Neural progenitor cell (in vitro differentiated cells): ENCODE measurements at places on chromosomes 5 and 9. TPM values are rescaled to one million over a fixed set of nuclear protein-coding genes. Genes with fewer than 3 reads are reported as not detected.
A peak's percentile ranks its signal among the peaks of the same experiment; 100 is the strongest.

The ZNF366 gene
- not detected in 2 replicates for total RNA-seq

The PCDHGA8 gene
- 2.3 and 3.3 TPM in 2 replicates for total RNA-seq

DNA sequence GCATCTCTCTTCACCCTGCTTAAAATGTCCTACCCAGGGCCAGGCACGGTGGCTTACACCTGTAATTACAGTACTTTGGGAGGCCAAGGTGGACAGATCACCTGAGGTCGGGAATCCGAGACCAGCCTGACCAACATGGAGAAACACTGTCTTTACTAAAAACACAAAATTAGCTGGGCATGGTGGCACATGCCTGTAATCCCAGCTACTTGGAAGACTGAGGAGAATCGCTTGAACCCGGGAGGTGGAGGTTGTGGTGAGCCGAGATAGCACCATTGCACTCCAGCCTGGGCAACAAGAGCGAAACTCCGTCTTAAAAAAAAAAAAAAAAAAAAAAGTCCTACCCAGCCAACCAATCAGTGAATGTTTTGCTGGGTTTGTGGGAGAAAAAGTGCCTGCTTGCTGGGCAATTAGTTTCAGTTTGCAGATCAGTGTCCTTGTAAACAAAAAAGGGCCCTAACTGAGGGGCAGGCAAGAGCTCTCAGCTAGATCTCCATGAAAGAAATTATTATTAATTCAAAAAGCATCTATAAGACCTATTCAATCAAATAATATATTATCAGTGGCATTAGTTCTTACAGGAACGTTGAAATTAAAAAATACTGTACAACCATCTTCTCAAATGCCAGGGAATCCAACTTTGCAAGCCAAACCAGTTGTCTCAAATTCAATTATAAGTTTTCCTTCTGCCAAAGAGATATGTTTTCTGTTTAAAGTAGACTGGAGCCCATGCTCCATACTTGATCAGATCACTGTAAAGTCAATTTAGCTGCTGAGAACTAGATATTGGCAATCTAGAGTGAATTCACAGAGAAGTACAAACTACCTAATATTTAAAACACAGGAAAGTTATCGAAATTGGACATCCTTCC, 3.9 kb downstream of the MEGF9 start:
- DNase-seq: peak; percentile 28

- peak; percentile 72 for DNase-seq
Observed at GRCh38 chr5:169416583-169417196, 115.8 kb upstream of the SLIT3 start.

- DNase-seq: no peak
Observed at GRCh38 chr5:156456857-156457256, 129.9 kb downstream of the SGCD start.

DNA sequence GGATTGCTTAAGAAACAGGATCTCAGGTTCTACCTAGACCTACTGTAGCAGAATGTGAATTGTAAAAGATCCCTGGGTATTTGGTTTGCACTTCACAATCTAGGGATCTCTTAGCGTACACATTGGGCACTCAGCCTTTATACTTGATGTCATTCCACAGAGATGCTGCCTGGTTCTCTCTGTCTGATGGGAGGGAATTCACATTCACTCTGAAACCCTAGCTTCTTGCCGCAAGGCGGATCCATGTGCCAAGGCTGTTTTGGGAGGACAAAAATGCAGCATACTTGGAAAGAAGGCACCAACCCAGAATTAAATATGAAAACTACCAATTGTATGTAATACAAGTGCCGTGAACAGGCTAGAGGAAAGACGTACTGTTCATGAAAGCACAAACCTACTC, 323.0 kb downstream of the EBF1 start:
- no peak for DNase-seq
